ENCODE measurements at places on chromosomes 7 and 10.

DNA sequence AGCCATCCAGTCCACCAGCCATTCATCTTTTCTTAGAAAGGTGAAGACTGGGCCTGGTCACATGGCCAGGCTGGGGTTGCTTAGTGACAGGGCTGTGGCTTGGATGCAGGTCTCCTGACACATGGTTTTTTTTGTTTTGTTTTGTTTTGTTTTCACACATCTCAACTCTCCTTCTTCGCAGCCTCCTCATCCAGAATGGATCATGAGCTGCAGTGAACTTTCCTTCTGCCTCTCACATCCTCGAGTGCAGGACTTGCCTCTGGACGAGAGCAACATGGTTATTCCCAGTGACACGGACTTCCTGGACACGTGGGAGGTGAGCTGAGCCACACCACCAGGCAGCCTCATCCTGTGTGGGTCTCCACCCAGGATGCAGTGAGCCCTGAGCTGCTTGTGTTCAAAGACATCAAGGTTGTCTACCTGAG is 9.5 kb downstream of the AKR1E2 start:
- DNase-seq, result no peak

DNA sequence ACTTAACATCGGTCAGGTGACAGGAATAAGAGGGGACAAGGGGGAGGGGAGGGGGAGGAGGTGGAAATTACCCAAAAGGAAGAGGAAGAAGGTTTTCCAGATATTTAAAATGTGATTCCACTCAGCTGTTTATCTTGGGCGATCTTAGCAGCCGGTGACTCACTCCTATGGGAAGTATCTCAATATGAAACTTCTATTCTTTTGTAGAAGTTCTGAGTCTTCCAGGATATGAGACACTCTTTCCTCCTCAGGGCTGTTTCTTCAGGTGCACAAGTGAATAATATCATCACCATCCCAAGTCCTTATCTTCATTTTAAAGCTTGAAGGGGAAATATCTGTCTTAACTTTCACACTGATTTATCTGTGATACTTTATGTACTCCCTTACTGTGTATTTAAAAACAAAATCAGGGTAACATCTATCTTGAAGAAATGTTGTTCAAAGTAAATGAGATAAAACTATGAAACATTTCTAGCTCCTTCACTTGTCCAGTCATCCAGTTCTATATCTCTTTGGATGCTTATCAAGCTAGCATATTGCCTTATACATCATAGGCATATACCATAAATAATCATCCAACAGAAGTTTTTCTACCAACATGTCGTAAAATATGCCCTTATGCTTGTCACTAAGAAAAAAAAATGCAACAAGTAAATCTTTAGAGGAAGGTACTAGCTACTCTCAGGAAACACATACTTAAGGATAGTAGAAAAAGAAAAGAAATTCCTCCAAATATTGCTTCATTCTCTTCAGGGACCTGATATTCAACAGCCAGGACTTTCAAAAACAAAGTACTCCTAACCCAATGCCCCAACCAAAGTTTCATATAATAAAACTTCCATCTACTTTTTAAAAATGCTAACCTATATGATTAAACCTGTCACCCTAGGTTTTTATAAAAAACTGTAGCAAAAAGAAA is 13.7 kb downstream of the DOCK4 start:
- DNase-seq, result no peak

DNA sequence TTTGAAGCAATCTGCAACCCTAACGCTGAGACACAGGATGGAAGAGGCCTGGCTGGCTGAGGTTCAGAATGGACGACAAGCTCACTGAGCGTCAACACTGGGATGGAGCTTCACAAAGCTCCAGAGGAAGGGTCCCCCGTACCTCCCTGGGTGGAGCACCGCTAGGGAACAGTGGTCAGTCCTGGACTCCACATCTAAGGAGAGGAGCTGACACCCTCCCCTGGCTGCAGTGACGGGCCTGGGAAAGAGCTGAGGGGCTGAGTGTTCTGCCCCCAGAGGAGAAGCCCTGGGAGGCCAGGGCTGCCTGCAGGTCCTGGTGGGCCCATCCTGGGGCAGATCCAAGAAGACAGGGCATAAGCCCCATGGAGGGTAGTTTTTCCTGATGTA is 146.2 kb downstream of the ARHGAP22 start:
- DNase-seq, result no peak

- DNase-seq, result no peak
Observed at GRCh38 chr10:72509206-72509799, 116.6 kb downstream of the MICU1 start.

Data from stimulated activated CD8-positive, alpha-beta memory T cell treated with anti-CD3 and anti-CD28 coated beads, Interleukin-4, amount 100 ng/mL, for 4 hours (primary cell).